ENCODE measurements at places on chromosomes 12 and 14. TPM values are rescaled to one million over a fixed set of nuclear protein-coding genes. Genes with fewer than 3 reads are reported as not detected.

- no peaks in the 10 kb centered on the region for H3K27me3 ChIP-seq
- no peak for DNase-seq
- no peak overlapping the region for H3K27ac ChIP-seq
- no peak overlapping the region for H3K4me3 ChIP-seq
- no peaks in the 10 kb centered on the region for H3K36me3 ChIP-seq
- peaks cover 2% of the 10 kb centered on the region for H3K4me1 ChIP-seq
Measured at GRCh38 chr12:52217223-52217622, 15.8 kb upstream of the KRT7 start.

The CLEC7A gene
- total RNA-seq = 3.6 TPM

DNA sequence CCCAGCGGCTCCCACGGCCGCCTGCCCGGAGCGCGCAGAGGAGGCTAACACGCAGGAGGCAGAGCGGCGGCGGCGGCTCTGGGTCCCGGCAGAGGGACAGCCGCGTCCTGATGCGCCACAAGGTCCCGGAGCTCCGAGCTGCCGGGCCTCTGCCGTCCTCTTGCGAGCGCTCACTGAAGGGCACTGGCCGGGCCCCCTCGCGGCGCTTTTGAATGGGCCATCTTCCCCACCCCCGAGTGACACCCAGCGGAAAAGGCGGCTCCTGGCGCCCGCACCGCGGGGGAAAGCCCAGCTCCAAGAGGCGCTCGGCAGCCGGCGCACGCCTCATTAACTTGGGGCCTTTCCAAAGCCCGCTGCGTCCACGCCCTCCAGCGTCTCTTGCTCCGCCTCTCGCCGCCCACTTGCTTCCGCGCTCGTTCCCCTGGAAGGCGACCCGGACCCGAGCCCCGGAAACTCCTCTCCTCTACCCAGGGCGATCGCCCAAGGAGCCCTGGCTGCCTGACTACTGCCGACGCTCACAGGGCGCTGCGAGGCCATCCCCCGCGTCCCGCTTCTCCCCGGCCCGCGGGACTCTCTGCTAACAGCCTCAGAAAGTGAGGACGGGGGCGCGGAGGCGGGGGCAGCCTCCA lies at the start of gene PHLDA1:
TSS of gene PHLDA1 (minus strand) at position 363 of the 629 bp plus-strand sequence.
- H3K36me3 ChIP-seq = no peaks in the 10 kb centered on the region
- H3K4me1 ChIP-seq = no peaks in the 10 kb centered on the region
- peak within 1 kb of the TSS; percentile 86 for H3K4me3 ChIP-seq
- peak; percentile 84 for DNase-seq
- H3K27ac ChIP-seq = peak within 1 kb of the TSS; percentile 96

DNA sequence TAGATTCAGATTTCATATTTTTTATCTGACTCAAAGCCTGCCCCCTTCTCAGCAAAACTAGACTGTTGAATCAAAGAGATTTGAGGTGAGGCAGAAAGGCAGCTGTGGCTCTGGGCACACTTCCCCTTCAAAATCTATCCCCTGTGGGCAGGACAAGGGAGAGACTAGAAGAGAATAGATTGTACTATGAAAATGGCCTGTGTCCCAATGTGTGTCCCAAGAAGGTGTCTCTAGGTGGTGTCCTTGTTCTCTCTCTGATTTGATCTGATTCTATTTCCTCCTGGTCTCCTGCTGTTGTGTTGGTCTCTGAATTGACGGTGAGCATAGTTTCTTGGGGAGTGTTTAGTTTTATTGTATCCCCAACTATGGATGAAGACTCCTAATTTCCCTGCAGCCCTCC lies 565.8 kb upstream of the ATP2B1 start:
- no peaks in the 10 kb centered on the region for H3K27me3 ChIP-seq
- H3K4me3 ChIP-seq = no peak overlapping the region
- no peaks in the 10 kb centered on the region for H3K36me3 ChIP-seq
- H3K4me1 ChIP-seq = no peaks in the 10 kb centered on the region

- H3K27ac ChIP-seq = no peak overlapping the region
- H3K4me1 ChIP-seq = no peaks in the 10 kb centered on the region
- no peak overlapping the region for H3K4me3 ChIP-seq
Measured at GRCh38 chr14:95452893-95453712, 63.3 kb downstream of the SYNE3 start.

The HOXC6 gene
- total RNA-seq = not detected

- H3K27ac ChIP-seq = no peak overlapping the region
- H3K4me1 ChIP-seq = no peaks in the 10 kb centered on the region
- no peaks in the 10 kb centered on the region for H3K27me3 ChIP-seq
- H3K4me3 ChIP-seq = no peak overlapping the region
- DNase-seq = no peak
Measured at GRCh38 chr14:21997300-21997699, 323.7 kb upstream of the OR4E1 start.

DNA sequence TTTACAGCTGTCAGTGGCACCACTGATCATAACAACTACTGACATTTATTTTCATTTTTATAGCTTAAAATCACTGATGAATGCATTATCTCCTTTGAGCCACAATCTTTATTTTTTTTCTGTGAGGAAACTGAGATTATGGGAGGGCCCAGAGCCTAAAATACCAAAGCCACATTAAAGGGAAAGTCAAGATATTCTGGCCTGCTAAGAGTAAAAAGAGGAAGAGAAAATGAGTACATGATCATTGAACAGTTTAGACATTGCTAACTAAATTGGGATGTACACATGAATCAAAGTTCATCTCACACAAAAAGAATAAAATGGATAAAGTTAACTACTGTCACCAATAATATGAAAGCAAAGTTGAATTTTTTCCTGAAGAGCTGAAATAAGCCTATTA lies 170.5 kb upstream of the GARIN2 start:
- H3K4me3 ChIP-seq = no peak overlapping the region
- H3K4me1 ChIP-seq = no peaks in the 10 kb centered on the region
- peaks cover 3% of the 10 kb centered on the region for H3K36me3 ChIP-seq

The KLRD1 gene
- 1.1 TPM for total RNA-seq

The NPFF gene
- total RNA-seq = not detected

DNA sequence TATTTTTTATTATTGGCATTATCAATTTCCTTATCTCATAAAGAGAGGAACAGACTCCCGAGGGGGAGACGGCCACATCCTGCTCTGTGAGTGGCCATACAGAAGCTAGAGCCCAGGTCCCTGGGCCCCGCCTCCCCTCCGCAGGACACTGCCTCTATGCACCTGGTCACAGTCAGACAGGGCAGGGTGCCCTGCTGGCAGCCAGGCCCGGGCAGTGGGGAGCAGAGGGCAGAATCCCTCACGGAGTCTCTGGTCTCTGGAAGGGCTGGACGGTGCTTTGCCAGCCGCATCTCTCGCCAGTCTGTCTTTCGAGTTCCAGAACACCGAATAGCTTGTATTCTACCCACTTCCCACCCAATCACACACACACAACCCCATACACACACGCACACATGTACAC lies 16.4 kb upstream of the CACNA2D4 start:
- DNase-seq = peak; percentile 29
- H3K27ac ChIP-seq = no peak overlapping the region
- H3K27me3 ChIP-seq = no peaks in the 10 kb centered on the region
- peaks cover 26% of the 10 kb centered on the region for H3K4me1 ChIP-seq
- no peak overlapping the region for H3K4me3 ChIP-seq
- H3K36me3 ChIP-seq = peaks cover 7% of the 10 kb centered on the region

The TMEM63C gene
- total RNA-seq = 1.6 TPM

The RBP5 gene
- total RNA-seq = 12.9 TPM

- H3K27me3 ChIP-seq = no peaks in the 10 kb centered on the region
- no peaks in the 10 kb centered on the region for H3K4me1 ChIP-seq
- H3K4me3 ChIP-seq = no peak overlapping the region
- no peaks in the 10 kb centered on the region for H3K36me3 ChIP-seq
- no peak overlapping the region for H3K27ac ChIP-seq
Measured at GRCh38 chr14:23441076-23441475, 5.6 kb upstream of the MYH7 start.

The KCNMB4 gene
- 1.3 TPM for total RNA-seq

The LTBP2 gene
- total RNA-seq = 1.1 TPM

The RNASE3 gene
- 12.2 TPM for total RNA-seq

DNA sequence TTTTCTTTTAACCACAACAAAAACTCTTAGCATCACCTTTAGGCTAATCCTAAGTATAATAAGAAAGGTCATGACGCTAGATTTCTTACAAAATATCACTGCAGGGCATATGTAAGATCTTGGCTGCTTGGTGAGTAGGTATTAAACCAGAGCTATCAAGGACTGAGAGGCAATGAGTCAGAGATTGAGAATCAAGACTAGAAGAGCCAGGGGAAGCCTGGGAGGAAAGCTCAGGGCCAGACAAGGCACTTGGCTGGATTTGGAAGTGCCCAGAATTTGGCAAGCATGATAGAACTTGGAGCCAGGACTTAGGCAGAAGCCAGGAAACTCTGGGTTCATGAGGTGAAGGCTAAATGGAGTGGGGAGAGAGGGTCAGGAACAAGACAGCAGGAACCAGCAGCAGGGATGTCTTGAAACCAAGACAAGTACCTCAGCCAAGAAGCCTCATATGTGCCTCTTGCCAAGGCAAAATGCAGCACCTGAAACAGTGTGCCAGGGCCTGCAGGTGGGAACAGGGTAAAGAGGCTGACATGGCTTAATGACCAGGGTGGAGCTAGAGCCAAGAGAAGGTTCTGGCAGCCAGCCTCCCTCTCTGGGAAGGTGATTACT lies 49.9 kb downstream of the PTHLH start:
- no peak for DNase-seq
- H3K4me1 ChIP-seq = peaks cover 8% of the 10 kb centered on the region
- H3K36me3 ChIP-seq = no peaks in the 10 kb centered on the region
- no peak overlapping the region for H3K27ac ChIP-seq

The PACS2 gene
- 21.9 TPM for total RNA-seq

GRCh38 chr12:76520348-76520747 lies 39.2 kb downstream of the OSBPL8 start:
- no peak for DNase-seq
- H3K4me3 ChIP-seq = no peak overlapping the region
- no peaks in the 10 kb centered on the region for H3K36me3 ChIP-seq
- H3K27me3 ChIP-seq = no peaks in the 10 kb centered on the region

DNA sequence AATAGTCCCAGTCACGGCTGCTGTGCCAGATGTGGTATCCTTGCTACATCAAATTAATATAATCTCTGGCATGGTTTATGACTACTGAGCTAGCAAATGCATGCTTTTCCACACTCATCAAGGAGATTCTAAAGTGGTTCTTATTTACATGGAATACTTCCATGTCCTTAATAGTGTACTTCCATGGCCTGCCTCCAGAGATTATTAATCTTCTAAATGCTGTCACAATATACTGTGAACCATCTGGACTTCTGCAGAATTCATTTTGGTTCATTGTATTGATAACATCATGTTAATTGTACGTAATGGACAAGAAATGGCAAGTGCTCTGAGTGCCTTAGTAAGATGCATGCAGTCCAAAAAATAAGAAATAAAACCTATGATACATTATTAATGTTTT lies 230.8 kb downstream of the NUAK1 start:
- no peaks in the 10 kb centered on the region for H3K4me1 ChIP-seq
- H3K36me3 ChIP-seq = no peaks in the 10 kb centered on the region
- H3K27me3 ChIP-seq = no peaks in the 10 kb centered on the region
- no peak overlapping the region for H3K4me3 ChIP-seq
- H3K27ac ChIP-seq = no peak overlapping the region

DNA sequence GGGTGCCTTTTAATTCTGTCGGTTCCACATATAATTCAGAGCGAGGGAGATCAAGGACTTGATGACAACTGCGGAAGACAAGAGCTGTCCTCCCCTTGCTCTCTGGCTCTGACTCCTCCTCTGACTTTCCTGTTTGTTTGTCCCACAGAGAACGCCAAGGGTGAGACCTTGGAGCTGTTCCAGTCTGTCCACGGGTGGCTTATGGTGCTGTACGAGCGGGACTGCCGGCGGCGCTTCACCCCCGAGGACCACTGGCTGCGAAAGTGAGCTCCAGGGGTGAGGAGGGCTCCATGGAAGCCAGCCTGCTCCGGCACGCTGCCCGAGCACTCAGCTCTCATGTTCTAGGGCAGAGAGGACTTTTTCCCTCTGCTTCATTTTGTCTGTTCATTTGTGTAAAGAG lies 32.8 kb downstream of the UBE3B start:
- H3K27ac ChIP-seq = no peak overlapping the region
- H3K36me3 ChIP-seq = peaks cover 13% of the 10 kb centered on the region
- no peak for DNase-seq

GRCh38 chr12:72209086-72209485 lies 63.1 kb upstream of the TRHDE start:
- H3K27ac ChIP-seq = no peak overlapping the region
- DNase-seq = no peak
- no peak overlapping the region for H3K4me3 ChIP-seq
- no peaks in the 10 kb centered on the region for H3K36me3 ChIP-seq
- H3K4me1 ChIP-seq = no peaks in the 10 kb centered on the region

The LRCOL1 gene
- not detected for total RNA-seq

The PAPOLA gene
- 107 TPM for total RNA-seq

DNA sequence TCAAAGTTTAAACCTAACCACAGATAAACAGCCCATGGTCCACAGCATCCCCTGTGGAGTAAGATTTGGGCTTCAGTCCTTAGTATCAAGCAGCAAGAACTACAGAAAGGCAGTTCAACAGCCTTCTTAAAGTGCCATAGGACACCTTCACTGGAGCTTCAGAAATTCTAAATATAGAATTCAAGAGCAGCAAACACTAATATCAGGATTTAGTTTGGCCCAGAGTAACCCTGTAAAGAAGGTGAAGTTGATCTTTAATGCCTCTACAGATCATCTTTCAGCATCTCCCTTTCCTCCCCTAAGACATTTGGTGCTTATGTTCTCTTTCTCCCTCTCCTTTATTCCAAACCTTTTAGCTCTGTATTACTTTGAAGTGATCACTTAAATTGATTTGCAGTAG lies 59.5 kb upstream of the ARHGAP5 start:
- H3K36me3 ChIP-seq = no peaks in the 10 kb centered on the region
- H3K27ac ChIP-seq = no peak overlapping the region
- H3K4me1 ChIP-seq = no peaks in the 10 kb centered on the region

DNA sequence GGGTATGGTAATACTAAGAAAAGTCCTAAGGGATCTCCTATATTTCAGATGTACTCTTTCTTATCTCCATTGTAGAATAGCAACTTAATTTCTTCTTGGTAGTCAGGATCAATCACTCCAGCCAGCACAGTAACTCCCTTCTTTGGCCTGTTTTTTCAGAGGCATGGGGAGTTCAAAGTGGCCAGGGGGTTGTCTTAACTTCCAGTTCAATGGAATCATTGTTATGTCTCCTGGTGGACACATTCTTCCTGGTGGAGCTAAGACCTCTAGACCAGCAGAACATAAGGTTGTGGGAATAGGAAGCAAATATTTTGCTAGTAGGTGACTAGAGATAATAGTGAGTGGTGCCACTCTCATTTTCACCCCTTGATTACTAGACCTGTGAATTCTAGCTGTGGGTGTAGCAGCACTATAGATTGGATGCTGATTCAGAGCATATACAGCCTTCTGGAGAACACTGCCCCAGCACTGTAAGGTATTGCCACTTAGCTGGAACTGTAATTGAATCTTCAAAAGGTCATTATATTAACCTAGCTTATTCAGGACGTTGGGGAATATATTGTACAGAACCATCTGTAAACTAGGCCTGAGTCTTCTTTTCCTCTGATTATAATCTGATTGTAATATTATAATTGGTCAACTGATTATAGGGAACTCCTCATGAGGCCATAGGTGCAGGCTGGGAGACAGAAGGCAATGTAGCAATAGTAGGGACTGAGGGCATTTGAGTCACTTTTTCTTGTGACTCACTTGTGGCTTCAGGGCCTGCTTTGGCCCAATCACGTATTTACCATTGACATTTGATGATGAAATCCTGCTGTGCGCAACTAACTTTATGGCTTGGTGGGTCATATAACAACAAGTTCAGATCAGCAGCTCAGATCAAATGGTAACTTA lies 60.2 kb upstream of the ATP2B1 start:
- H3K36me3 ChIP-seq = no peaks in the 10 kb centered on the region
- H3K4me3 ChIP-seq = no peak overlapping the region
- no peaks in the 10 kb centered on the region for H3K4me1 ChIP-seq
- no peaks in the 10 kb centered on the region for H3K27me3 ChIP-seq
- no peak for DNase-seq
- H3K27ac ChIP-seq = no peak overlapping the region

The FAM161B gene
- 1.4 TPM for total RNA-seq

The TBX5 gene
- not detected for total RNA-seq
